ENCODE measurements at places on chromosomes 2 and 18. TPM values are rescaled to one million over a fixed set of nuclear protein-coding genes. Genes with fewer than 3 reads are reported as not detected.
A peak's percentile ranks its signal among the peaks of the same experiment; 100 is the strongest.

AMER3 gene
- total RNA-seq, result 0.49 TPM

KIAA2012 gene
- total RNA-seq, result 0.03 TPM

ANKRD30B gene
- total RNA-seq, result not detected

POLR1B gene
- total RNA-seq, result 43.5 TPM

TMEM163 gene
- total RNA-seq, result 1.1 TPM

MAL gene
- total RNA-seq, result 2.6 TPM

C2orf72 gene
- total RNA-seq, result 1.3 TPM

POMC gene
- 12.3 TPM for total RNA-seq

PLB1 gene
- not detected for total RNA-seq

L3MBTL4 gene
- total RNA-seq, result 0.85 TPM

LINC00305 gene
- total RNA-seq, result not detected

NEB gene
- 8.2 TPM for total RNA-seq

CRYBA2 gene
- total RNA-seq, result not detected

RAMP1 gene
- total RNA-seq, result 2.7 TPM

AMMECR1L gene
- total RNA-seq, result 20.5 TPM

ACTG2 gene
- 8.8 TPM for total RNA-seq

TMEM169 gene
- total RNA-seq, result 8.0 TPM

PLCL1 gene
- 0.12 TPM for total RNA-seq

MC5R gene
- total RNA-seq, result not detected

REG3G gene
- total RNA-seq, result not detected

- DNase-seq, result no peak
These were observed 4.0 kb upstream of the SLC11A1 start for GRCh38 chr2:218378053-218378452.

DNA sequence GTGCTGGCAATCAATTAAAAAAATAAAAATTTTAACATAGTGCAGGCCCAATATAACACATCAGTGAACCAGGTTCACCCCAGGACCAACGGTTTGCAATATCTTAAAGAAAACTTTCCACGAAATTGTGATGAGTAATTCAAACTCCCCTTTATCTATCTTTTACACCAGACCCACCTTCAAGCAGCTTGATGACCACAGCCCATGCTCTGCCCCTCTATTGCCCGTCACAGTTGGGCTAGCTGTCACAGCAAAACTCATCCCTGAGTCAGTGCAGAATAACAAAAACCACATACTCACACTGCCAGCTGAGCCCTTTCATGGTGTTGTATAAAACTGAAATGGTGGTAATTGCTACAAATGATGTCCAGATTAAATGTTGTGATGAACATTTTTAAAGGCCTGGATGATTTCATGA, 112.5 kb upstream of the CREB1 start:
- no peak for DNase-seq

- no peak for DNase-seq
These were observed 250.6 kb upstream of the SPHKAP start for GRCh38 chr2:228432116-228432515.

DNA sequence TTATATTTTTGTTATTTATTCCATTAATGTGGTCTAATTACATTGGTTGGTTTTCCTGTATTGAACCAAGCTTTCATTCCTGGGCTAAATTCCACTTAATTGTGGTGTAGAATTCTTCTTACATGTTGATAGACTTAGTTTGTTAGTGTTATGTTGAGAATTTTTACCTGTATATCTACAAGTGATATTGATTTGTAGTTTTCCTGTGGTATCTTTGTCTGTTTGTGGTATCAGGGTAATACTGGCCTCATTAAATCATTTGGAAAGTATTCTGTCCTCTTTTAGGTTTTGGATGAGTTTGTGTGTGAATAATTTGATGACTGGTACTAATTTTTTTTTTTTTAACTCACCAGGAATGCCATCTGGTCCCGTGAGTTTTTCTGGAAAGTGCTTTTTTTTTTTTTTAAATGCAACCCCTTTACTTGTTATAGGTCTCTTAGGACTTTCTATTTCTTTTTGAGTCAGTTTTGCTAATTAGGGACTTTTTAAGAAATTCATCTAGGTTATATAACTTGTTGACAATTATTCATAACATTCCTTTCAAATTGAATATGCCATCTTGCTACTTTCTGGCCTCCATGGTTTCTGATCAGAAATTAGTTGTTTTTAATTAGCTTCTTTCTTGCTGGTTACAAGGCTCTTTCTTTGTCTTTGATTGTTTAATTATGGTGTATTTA, 232.8 kb downstream of the CCDC85A start:
- no peak for DNase-seq

DNA sequence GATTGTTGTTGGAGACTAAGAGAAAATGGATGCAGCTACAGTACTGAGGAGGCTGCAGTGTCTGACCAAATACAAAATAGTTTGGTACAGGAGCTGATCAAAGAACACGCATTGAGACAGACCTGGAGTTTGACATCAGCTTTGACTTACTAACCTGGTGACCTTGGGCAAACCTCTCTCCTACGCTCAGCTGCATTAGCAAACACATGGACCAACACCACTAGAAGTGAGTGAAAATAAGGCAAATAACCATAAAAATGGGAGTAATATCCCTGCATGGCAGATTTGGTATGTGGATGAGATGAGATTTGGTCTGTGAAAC, 126.5 kb downstream of the LPIN1 start:
- DNase-seq, result no peak

DNA sequence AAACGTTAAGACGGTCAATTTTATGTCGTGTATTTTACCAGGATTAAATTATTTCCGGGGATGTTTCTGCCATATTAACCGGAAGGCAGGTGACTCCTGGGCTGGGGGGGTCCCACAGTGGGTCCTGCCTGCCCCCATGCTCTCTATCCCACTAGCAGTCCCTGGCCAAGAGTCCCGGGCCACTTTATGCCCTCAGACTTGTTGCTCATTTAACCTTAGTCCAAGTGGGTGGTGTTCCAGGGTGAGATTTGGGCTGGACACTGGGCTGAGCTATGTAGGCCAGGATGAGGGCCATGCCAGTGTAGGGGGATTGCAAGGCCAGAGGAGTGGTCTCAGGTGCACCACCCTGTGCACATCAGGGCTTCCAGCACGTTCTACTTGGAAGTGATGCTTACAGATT, 24.1 kb downstream of the TWIST2 start:
- no peak for DNase-seq

DNA sequence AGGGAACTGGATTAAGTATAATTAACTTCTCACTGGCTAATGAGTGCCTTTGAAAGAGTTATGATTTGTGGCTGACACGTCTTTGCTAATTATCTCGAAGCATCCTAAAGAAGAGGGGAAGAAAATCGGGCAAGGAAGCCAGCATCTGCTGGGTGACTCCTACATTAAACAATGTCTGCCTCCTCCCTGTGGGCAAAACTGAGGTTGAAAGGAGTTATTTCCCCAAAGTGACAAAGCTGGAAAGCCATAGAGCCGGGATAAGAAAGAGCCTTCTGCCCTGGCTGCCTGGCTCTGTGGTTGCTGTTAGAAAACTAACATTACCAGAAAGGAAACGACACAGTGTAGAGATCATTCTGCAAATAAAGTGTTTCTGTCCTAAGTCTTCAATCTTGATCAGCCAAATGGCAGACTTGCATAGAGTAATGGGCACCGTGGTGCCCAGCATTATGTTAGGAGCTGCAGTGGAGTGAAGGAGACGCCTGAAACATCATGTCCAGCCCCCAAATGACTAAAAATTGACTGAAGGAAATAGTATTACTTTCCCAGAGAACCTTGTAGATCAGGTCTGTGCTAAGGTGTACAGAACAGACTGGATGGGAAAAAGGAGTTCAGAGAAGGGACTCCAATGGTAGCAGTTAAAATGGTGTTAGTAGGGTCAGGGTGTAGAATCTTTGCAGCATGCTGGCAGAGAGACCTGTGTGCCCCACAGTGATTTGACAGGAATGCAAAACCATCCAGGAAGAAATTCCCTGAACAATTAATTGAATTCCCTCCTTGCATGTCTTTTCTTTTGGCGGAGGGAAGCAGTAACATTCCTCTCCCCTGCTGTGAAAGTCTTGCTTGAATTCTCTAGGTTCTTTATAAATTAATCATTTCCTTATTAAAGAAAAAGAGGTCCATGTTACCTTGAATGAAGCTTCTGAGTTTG, 44.4 kb downstream of the ALPK2 start:
- peak; percentile 93 for DNase-seq

- no peak for DNase-seq
These were observed 83.3 kb upstream of the CD28 start for GRCh38 chr2:203623096-203623495.

- no peak for DNase-seq
These were observed 38.8 kb upstream of the ERMN start for GRCh38 chr2:157364257-157364974.

DNA sequence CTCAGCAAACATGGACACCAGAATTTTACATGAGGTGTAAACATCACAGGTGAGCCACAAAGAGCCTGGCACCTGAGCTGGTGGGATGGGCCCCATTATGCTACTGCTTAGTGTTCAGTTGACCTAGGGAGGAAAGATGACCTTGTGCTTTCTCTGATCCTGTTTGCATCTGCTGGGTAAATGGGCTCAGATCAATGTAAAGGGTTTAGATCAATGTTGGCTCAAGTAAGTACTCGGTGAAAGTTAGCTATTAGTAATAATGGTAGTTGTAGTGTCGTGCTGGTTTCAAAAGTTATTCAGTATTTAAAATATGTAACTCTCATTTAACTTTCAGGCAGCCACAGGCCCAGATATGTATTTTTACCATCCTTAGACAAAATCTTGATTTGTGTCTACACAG, 19.8 kb downstream of the ABHD3 start:
- no peak for DNase-seq

DNA sequence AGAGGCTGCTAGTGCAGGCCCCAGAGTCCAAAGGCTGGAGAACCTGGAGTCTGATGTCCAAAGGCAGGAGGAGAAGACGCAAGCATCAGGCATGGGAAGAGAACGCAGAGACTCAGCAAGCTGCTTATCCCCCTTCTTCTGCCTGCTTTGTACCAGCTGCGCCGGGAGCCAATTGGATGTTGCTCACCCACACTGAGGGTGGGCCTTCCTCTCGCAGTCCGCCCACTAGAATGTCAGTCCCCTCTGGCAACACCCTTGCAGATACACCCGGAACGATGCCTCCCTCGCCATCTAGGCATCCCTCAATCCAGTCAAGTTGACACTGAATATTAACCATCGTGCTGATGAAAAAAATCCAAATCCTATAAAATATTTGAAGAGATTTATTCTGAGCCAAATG, 141.6 kb downstream of the TWIST2 start:
- no peak for DNase-seq

GRCh38 chr18:40355726-40356125, 1599.3 kb upstream of the PIK3C3 start:
- DNase-seq, result no peak

GRCh38 chr2:46471-47345, at the start of gene FAM110C:
Gene FAM110C, minus strand, starts transcription at chr2:46505. Its CDS starts 120 bp downstream, at chr2:46385.
- peak; percentile 84 for DNase-seq

GRCh38 chr2:106270471-106270891, 76.4 kb upstream of the UXS1 start:
- peak; percentile 11 for DNase-seq

- no peak for DNase-seq
These were observed 5.2 kb upstream of the NDUFV2 start for GRCh38 chr18:9097349-9097748.

DNA sequence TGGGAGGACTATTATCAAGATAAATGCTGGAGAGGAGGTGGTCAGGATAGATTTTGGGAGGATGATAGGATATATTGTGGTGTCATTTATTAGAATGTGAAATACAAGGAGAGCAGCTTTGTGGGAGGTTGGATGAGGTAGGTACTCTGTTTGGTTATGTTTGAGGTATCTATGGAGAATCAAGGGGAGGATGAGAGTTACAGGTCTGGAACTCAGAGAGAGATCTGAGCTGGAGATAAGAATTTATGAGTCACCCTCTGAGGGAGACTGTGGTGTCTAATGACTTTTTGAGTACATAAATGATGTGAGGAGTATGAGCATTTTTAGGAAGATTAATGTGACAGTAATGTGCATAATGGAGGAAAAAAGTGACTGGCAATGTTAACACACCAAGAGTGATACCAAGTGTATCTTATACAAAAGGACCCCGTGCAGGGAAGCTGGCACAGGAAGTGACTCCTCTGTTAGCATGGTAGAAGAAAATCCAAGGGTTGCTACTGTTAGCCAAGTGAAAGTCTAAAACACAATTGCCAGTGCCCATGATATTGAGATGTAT, 48.2 kb downstream of the CRIM1 start:
- no peak for DNase-seq

- DNase-seq, result no peak
These were observed 10.9 kb upstream of the EIF2AK2 start for GRCh38 chr2:37167636-37168180.

DNA sequence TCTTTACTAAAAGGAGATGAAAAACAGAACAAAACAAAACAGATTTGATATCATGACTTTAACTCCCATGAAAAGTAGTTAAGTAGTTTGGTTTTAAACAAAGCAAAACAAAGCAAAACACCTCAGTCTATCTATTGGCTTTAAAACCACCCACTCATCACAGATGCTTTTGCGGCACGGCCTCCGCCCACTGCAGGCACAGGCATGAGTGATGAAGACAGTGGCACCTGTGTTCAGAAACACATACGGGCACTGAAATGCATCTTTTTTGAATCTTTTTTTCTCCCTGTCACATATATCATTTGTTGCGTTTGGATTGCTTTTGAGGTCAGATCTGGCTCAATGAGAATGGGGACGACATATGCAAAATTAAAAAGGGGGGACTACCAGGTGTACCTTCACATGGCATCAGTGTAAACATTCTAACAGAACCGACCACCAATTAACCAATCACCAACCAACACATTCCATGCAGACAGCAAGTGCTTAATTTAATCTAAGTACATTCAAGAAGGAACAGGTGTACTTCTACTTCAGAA, 147.4 kb upstream of the REV1 start:
- no peak for DNase-seq

- no peak for DNase-seq
These were observed 17.0 kb upstream of the DSG3 start for GRCh38 chr18:31430554-31430953.

DNA sequence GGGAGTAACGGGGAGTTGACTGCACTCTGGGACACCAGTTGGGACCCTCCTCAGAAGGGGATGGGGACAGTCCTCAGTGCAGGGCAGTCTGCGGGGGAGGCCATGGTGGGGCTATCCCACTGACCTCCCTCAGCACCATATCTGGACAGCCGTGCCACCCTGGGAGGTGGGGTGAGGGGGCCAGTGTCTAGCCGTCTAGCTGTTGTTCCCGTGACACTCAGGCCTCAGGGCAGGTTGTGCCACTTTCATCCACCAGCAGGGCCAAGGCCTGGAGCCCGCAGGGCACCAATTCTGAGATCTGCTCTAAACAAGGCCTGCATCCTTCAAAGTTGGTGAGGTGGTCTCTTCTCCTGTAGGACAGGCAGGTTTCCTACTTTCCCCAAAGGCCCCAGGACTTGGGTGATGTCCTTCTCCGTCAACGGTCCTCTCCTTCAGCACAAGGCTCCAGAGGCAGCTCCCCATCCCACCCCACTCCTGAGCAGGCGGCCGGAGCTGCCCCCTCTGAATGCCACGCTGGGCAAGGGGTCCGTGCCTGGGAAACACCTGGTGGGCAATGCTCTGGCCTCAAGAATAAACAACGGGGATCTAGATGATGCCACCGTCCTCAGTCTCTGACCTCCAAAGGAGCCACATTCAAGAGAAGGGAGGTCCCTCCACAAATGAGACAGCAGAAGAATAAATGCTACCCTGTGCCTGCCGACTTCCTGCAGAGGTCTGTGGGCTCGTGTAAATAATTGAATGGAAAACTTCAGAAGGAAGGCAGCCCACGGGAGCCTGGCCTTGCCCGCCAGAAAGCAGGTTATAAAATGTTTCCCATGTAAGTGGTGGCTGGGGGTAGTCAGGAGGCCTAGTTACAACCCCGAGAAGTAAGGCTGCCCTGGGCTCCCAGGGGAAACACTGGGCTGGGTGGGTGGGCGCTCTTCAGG, 42.8 kb upstream of the PTMA start:
- no peak for DNase-seq

GRCh38 chr2:164850235-164850634, 8.6 kb upstream of the COBLL1 start:
- no peak for DNase-seq
